ENCODE measurements at places on chromosomes 12 and 14. TPM values are rescaled to one million over a fixed set of nuclear protein-coding genes. Genes with fewer than 3 reads are reported as not detected.

Gene RAB2B
- 9.8 TPM for total RNA-seq

Gene LRRIQ1
- total RNA-seq = not detected

GRCh38 chr14:21049271-21049673 lies 7.1 kb downstream of the RNASE7 start:
- no peak overlapping the region for H3K4me3 ChIP-seq
- no peaks in the 10 kb centered on the region for H3K36me3 ChIP-seq
- no peaks in the 10 kb centered on the region for H3K27me3 ChIP-seq

DNA sequence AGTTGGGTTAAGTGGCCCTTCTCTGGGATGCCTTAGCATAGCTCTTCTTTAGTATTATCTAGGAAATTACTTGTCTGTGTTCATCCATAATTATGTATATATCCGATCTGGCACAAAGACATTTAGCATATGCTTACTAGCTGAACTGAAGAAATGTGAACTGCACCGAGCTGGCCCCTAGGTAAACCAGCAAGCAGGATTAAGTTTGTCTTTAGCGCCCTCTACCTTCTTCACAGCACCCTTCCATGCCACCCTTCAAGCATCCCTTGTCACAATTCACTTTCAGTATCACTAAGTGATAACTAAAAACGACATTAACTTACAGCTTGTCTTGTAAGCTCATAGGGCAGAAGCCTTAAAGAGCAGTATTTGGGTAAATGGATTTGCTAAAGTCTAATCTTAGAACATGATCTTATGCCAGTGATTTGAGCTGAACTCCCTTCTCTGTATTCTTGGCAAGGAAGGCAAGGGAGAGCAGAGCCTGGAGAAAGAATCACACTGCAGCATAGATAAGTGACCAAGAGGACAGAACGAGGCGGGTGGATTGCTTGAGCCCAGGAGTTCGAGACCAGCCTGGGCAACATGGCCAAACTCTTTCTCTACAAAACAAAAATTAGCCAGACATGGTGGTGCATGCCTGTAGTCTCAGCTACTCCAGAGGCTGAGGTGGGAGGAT lies 2.6 kb upstream of the HAL start:
- no peak overlapping the region for H3K4me3 ChIP-seq
- H3K27me3 ChIP-seq = no peaks in the 10 kb centered on the region
- 0 out of 3 replicates have a peak, but pooled peaks cover 2% of the 10 kb centered on the region for H3K36me3 ChIP-seq
- DNase-seq = peak; percentile 20
- H3K4me1 ChIP-seq = peaks cover 5% of the 10 kb centered on the region

- H3K4me1 ChIP-seq = no peaks in the 10 kb centered on the region
- H3K27me3 ChIP-seq = no peaks in the 10 kb centered on the region
- no peak overlapping the region for H3K27ac ChIP-seq
- no peak overlapping the region for H3K4me3 ChIP-seq
Observed at GRCh38 chr14:70735043-70735442, 74.3 kb downstream of the MAP3K9 start.

All from K562 (cell line).